ENCODE measurements at places on chromosomes 1 and 21.

GRCh38 chr1:244730934-244731434 lies 78.1 kb downstream of the DESI2 start:
- DNase-seq: peak; percentile 6

GRCh38 chr1:32618673-32619221 lies 31.6 kb downstream of the ZBTB8OS start:
- no peak for DNase-seq

DNA sequence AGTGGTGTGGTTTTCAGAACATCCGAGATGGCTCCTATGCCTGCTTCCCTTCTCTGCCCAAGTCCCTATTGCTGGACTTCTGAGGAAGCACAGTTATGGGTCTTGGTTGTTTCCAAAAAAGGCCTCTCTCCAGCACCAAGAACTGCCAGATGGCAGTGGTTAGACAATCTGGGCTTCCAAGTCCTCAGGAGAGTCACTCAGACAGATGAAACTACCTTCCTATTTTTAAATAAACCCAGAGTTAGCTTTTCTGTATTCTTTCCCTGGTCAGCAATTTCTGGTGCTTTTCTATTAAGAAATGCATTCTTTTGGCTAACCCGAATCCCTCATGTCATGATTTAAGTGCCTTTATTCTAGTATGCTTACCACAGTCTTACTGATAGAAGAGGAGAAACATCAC lies 245.9 kb downstream of the PRDM2 start:
- no peak for DNase-seq

GRCh38 chr21:23119491-23119890 lies 2121.3 kb downstream of the NCAM2 start:
- DNase-seq: no peak

DNA sequence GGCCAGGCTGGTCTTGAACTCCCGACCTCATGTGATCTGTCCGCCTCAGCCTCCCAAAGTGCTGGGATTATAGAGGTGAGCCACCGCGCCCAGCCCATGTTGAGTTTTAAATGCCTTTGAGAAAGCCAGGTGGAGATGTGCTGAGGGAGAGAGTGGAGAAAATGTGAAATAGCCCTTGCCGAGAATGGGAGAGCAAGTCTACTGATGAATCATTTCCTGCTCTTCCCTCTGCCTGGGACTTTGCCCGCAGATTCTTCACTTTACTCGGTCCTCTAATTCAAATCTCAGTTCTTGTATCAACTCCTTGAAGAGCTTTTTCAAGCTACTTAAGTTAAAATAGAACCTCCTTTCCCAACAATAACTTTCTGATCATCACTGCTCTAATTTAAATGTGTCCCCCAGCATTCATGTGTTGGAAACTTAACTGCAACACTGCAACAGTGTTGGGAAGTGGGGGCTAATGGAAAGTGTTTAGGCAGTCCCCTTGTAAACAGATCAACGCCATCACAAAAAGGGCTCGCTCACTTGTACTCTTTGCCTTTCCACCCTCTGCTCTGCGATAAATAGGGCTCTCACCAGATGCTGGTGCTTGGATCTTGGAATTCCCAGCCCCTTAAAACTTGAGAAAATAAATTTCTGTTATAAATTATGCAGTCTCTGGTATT lies 27.8 kb downstream of the OSBPL9 start:
- DNase-seq: peak; percentile 87

GRCh38 chr1:119510046-119510445 lies 3.0 kb downstream of the HSD3B1 start:
- no peak for DNase-seq
